Psoas muscle (tissue), 8 donors: ENCODE measurements at places on chromosomes 7 and 10.
A peak's percentile ranks its signal among the peaks of the same experiment; 100 is the strongest.

DNA sequence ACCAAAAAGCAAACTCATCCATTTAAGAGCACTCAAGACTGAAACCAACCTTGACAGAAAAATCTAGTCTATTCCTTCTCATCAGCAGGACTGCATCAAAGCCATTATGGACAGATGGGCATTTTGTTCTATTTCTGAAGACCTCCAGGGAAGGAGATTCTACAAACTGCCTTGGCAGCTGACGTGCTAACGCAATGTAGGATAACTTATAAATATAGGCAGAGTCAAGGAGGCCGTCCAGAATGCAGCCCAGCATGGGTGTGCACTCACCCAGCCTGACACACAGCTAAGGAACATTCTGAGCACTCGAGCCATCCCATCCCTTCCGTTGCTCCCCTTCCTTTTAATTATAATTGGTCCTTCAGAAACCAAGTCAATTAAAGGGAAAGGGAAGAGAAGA lies 25.3 kb upstream of the NEBL start:
- DNase-seq: no peak

GRCh38 chr7:112365551-112365950 lies 84.7 kb upstream of the IFRD1 start:
- no peak for DNase-seq

GRCh38 chr7:139047970-139048369 lies 12.1 kb upstream of the ZC3HAV1L start:
- DNase-seq: no peak

- DNase-seq: no peak
These were observed 62.1 kb downstream of the SDHAF3 start for GRCh38 chr7:97179454-97180104.

DNA sequence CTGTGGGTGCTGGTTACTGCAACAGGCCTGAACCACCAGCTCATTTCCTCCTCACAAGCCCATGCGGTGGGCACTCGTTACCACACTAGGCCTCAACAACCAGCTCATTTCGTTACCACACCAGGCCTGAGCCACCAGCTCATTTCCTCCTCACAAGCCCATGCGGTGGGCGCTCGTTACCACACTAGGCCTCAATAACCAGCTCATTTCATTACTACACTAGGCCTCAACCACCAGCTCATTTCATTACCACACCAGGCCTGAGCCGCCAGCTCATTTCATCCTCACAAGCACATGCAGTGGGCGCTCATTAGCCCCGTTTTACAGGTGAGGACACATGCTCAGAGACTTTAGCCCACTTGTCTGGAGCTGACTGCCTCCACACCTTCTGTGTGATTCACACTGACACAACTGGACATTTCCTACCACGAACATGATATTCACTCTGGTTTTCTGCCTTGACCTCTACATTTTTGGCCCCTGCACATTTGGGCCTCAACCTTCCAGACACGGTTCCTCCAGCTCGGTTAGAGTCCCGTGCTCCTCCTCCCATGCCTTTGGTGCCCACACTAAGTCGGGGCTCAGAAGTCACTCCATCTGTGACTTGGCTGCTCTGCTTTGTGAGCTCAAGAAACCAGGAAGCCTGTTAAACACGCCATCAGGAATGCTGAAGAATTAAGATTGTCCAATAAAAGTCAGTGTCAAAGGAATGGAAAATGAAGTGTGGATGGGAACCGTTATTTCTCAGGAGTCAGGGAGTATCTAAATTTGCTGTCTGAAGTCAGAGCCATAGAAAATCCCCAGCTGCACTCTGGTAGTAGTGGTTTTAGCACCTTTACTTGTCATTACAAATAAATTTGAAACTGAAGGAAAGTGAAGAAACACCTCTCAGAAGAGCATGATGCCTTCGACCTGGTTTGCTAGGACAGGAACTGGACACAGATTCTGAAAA lies 55.8 kb upstream of the LANCL2 start:
- DNase-seq: no peak

DNA sequence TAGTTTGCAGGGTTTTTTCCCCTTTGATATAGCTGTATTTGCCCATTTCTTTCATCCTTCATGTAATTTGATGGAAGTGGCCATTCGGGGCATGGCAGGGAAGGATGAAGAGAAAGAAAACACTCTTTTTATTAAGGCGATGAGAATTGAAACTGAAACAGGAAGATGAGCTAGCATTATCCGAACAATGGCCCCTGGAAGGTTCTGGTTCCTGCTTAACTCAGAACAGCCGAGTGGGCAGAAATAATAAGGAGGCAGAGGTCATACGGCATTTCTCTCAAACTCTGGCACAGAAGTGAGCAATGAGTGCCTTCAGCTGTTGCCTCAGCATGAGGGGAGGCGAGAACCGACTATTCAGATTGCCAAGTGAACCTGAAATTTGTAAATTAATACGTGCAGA lies 113.2 kb upstream of the MYO3A start:
- DNase-seq: no peak

DNA sequence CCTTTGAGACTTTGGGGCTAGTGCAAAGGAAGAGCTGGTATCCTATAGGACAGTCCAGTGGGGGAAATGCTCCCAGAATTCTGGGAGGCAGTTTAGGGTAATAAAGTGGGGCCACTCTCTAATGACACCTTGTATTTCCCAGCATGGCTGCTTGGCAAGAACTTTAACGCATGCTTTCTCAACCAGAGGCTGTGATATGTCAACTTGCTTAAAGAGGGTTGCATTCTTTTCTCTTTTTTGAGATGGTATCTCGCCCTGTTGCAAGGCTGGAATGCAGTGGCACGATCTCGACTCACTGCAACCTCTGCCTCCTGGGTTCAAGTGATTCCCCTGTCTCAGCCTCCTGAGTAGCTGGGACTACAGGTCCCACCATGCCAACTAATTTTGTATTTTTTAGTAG lies 38.4 kb downstream of the ALDH18A1 start:
- DNase-seq: no peak

- no peak for DNase-seq
These were observed 17.8 kb downstream of the YKT6 start for GRCh38 chr7:44218418-44219201.

DNA sequence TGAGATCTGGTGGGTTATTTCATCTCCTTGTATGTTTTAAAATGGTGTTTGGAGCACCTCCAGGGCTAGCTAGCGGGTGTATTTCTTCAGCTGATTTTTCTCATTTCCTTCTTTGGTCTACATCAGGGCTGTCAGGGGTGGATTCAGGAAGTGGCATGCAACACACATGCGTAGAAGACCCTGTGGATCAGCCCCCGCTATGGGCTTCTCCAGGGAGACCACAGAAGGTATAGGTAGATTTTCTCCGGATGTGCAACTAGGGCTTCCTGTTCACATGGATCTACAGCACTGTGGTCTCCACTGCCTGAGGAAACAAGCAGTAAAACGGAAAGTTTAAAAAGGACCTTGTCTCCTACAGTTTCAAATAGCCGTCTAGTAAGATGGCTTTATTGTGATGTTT lies 10.4 kb downstream of the NUB1 start:
- no peak for DNase-seq

DNA sequence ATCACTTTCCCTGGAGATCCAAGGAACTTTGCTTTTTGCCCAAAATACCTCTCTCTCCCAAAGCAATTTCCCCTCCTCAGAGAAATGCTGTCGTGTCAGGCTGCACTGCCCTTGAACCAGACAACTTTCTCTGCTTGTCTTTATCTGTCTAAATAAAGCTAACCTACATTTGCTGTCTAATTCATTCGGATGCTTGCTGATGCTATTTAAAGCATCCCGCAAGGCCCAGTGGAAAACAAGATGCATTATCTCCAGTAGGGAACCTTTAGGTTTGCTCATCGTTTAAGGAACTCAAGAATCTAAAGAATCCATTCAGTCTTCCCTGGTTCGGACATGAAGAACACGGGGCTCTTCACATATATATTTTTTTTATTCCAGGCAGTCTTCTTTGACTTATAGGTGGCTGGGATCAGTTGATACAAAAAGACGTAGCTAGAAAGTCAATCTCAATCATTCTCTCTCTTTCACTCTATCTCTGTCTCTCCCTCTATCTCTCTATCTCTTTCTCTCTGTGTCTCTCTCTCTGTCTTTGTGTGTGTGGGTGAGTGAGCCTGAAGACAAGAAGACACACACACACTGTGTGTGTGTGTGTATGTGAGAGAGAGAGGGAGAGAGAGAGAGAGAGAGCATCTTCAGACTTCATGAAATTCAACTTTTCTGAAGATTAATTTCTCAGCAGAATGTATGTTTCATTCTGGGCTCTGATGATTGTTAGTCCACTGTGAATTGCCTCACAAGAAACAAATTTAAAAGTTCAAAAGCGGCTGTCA lies 92.8 kb upstream of the MKLN1 start:
- no peak for DNase-seq

DNA sequence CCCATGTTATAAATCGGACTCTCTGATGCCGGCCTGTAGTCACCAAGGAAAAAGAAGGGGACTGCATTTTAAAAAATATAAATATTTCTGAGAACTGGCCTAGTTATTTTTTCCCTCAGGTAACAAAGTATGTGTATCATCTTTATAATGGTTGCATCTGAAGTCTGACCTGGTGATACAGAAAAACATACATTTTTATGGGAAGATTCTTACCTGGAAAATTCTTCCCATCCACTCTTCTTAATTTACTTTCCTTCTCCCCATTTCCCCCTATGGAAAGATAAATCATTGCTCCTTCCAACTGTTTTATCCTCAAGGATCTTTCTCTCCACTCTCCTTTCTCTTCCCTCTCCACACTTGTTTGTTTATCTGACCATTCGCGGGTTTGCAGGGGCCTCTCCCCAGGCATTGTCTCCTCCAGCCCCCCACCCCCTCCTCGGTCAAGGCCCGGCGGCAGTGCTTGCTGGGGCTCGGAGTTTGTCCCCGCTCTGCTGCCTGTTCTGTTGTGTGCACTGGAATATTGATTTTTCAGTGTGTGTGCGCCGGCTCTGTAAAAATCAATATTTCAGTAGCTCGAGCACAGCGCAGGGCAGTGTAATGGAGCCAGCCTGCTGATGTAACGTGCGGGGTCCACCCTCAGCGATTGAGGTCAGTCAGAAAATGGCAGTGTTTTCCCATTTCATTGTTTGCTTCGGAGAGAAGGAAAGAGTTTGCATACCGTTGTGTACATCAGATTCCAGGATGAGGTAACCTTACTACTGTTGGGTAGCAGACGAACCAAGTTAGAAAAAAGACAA lies 199.5 kb upstream of the NFE2L3 start:
- DNase-seq: no peak

DNA sequence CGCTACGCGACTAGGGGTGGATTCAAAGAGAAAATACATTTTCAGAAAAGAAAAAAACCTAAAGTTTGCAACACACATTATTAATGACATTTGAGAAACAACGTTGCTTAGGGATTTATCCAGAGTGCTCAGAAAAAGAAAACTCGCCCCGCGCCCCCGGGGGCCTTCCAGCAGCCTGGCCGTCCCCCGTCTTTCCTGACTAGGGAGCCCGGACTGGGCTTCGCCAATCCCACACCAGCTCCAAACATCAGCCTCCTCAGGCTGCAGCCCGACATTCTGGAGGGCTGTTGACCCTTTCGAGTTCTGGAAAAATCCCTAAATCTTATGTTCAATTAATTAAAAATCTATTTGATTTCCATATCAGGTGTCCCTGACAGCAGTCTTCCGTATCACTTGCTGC lies 48.6 kb downstream of the CLEC2L start:
- no peak for DNase-seq

GRCh38 chr7:17402628-17403278 lies 104.3 kb downstream of the AHR start:
- no peak for DNase-seq

GRCh38 chr10:73584737-73585136 lies 6.4 kb downstream of the USP54 start:
- DNase-seq: no peak

GRCh38 chr7:155865830-155866525 lies 53.7 kb upstream of the SHH start:
- DNase-seq: peak; percentile 24

- no peak for DNase-seq
These were observed 37.6 kb downstream of the RHOBTB1 start for GRCh38 chr10:60906411-60906810.

GRCh38 chr10:36391405-36391804 lies 734.0 kb upstream of the ANKRD30A start:
- DNase-seq: no peak

GRCh38 chr10:117472872-117473271 lies 69.7 kb upstream of the EMX2 start:
- DNase-seq: no peak

- no peak for DNase-seq
These were observed 113.0 kb upstream of the PCDH15 start for GRCh38 chr10:54914049-54914448.
